Activated T-helper 1 cell treated with anti-CD3 and anti-CD28 coated beads, Interleukin-2, amount 50 U/mL, for 16 hours (primary cell): ENCODE measurements at places on chromosomes 12 and 14.

DNA sequence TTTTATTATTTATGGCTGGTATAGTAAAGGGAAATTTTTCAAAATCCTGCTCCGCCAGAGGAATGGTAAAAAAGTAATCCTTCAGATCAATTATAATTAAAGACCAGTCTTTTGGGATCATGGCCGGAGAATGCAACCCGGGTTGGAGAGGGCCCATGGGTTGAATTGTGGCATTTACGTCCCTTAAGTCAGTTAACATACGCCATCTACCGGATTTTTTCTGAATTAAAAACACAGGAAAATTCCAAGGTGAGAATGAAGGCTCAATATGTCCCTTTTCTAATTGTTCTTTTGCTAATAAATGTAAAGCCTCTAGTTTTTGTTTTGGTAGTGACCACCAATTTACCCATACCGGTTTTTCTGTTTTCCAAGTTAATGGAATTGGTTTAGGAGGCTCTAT, 602.8 kb downstream of the ALG10 start:
- no peak for DNase-seq

DNA sequence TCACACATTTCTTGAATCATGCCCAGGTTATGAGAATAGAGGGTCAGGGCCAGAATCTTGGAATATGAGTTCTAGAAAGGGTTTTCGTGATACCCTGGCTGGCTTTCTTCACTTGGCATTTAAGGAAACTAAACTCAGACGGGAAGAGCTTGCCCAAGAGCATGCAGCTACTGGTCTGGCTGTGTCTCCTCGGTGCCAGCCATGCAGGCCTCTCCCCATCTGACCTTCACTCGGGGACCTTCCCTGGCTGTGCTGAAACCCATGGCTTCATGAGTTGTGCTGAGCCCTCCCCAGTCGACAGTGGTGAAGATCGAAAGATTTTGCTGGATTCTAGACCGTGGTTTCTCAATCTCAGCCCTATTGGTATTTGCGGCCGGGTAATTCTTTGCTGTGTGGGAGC, 38.0 kb downstream of the FOXN3 start:
- no peak for DNase-seq

DNA sequence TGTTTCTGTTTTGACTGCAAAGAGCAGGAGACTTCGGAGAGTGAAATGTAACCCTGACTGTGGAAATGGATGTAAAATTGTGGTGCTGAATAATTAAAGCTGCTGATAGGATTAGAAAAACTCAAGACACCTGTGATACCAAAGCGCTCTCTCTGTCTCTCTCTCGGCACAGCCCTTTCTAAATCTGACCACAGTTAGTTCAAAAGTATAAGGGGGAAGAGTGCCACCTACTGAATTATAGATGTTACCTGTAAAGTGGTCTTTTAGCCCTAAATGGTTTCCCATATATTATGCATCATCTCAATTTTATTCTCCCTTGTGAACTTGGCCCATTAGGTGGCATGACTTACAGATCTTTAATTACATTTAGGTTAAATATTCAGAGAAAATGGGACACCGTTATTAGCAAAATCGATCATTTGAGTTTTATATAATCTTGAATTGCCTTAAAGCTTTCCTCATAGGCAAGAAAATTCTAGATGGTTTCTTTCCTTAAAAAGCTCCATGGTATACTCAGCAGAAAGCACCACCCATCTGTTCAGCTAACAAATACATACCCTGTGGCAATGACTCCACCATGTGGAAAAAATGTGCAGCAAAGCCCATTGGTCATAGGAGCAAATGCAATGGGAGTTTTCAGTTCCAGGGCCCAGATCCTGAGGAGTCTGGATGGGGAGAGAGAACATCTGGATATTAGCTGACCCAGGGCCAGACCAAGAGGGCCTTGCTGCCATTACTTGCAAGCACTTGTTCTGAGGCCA, 18.1 kb downstream of the RFC5 start:
- no peak for DNase-seq

GRCh38 chr12:41140117-41140516, 48.0 kb upstream of the PDZRN4 start:
- no peak for DNase-seq

DNA sequence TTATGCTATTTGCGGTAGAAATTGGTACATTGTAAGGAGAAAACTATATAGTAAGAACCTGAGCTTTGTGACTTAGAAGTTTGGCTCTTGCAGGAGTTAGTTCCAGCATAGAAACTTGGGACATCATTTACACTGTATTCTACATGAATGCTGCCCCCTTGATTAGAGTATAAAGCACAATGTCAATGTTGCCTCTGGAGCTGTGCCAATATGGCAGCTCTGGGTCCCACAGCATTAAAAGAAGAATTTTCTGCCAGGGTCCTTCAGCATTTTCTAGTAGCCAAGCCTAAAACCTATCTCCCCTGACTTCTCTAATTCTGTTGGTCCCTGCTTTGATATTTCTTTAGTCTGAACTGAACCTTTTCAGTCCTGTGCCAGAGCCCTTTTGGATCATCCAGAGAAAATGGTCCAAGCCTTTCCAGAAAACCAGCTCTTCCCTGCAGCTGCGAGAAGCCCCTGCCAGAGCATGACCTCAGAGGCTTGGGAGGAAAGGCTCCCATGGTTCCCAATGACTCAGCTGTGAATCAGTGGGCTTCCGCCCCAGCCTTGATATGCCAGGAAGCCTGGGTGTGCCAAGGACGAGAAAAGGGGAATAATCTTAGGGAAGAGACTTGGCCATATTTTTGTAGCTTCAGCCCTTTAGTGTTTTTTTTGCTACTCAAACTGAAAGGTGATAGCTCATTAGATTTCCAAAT, 43.2 kb downstream of the PLEKHG7 start:
- no peak for DNase-seq

DNA sequence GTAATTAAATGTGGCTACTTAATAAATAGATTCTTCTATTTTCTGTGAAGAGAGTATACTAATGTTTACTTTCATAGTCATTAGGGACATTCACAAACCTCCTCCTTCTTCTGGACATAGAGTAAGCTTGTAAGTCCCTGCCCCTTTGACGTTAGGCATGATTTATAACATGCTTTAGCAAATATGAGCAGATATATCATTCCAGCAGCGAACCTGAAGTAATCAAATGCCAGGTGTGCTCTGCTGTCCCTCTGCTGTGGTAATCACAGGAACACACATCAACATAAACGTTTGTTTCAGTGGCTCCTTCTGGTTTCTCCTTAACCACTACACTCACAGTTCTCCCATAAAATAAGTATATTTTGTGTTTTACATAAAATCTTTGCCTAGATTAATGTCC, 961.8 kb downstream of the FLRT2 start:
- no peak for DNase-seq

- DNase-seq: no peak
Measured at GRCh38 chr14:53491256-53491883, 338.2 kb upstream of the DDHD1 start.

GRCh38 chr12:69500631-69501030, 30.4 kb downstream of the FRS2 start:
- DNase-seq: no peak

DNA sequence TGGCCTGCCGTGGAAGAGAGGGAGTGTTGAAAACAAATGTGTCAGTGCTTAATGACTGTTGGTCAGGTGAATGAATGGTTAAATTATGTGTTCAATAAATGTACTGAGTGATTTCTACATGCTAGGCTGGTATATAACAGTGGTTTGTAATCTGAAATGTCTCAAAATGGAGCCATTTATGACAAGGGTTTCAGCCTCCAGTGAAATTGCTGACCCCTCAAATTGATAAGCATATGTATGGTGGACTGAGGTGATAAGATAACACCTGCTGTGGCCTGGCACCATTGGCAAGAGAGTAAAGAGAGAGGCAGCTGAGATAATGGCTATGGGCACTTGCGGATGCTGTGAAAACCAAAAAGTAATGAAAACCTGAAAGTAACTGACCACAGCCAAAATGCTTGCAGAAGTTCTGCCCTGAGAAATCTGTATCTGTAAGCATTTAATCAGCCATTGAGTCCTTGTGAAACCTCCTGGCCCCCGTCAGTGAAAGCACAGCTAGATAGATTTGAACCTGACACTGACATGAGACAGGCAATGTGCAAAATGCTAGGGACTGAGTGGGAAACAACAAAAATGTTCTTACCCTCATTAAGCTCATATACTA, 1.4 kb upstream of the BCAT1 start:
- DNase-seq: no peak

DNA sequence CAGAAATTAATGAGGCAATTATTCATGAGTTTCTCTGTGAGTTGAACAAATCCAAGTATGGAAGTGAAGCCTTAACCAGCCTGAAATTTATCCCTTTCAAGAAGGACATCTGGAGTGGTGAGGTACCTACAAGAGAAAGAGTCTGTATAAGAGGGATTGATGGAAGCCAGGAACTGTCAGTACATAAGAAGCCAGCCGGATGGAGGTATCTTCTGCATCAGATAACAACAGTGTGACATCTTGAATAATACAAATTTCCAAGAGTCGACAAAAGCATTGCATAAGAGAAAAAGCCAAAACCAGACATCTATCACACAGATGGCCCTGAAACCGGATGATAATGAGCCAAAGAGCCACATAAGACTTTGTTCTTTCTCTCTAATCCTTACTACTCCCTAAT, 781.2 kb downstream of the FLRT2 start:
- no peak for DNase-seq
